ENCODE measurements at places on chromosomes 2 and 18.

GRCh38 chr2:383888-384287, 96.0 kb upstream of the ALKAL2 start:
- peak; percentile 4 for DNase-seq

DNA sequence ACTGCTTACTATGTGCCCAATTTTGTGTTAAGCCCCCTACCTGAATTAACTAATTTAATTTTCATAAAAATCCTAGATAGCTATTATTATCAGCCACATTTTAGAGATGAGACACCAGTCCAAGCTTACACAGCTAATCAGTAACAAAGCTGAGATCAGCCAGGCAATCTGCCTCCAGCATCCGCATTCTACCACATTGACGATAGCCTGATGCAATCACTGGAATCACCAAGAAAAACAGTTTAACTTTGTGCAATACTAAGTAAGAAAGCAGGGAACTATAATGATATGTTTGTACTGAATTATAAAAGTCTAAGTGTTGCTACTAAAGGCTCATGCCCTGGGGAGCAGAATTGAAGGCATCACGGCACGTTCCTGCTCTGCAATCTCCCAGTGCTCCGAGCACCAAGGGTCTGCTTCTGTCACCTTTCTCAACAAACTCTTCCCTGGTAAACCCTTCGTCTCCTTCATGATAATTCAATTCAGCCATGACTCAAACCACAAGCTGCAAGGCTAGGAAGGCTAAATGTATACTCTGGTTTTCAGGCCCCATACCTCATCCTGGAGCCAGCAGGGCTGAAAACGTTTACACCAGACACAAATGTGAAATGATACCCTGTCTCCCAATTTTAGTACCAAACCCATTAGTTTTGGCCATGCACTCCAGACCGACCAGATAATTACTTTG, 19.4 kb downstream of the KANSL3 start:
- DNase-seq, result no peak

- DNase-seq, result no peak
These were observed 10.4 kb upstream of the EVA1A start for GRCh38 chr2:75570948-75571729.

GRCh38 chr2:152132306-152132705, 33.5 kb upstream of the CACNB4 start:
- DNase-seq, result no peak

- no peak for DNase-seq
These were observed 378.2 kb downstream of the STK39 start for GRCh38 chr2:167869200-167869599.

DNA sequence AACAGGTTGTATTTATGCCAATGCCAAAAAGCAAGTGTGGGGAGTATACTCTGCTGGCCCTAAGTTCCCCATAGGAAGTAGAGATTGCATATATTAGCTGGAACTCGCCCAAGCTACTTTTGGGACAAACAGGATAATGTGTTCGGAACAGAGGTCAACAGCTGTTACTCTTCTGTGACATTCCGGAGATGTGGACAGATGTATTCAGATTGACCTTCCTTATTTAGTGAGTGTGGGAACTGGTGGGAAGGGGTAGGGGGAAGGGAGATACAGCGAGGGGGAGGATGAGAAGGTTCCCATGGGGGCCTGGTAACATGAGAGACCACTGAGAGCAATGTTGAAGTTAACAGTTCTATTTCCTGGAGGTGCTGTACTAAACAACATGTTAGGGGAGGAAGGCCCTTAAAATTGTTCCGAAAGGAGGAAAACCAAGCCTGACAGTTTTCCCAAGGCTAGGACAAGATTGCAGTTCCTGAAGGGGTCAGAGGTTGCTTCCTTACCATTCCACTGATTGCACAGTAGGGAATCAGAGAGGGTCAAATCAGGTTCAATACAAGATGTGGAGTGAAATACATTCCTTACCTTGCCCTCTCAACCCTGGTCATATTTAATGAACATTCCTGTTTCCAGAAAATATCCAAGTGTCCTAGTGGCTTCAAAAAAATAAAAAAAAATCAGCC, 14.3 kb upstream of the CD28 start:
- DNase-seq, result no peak

GRCh38 chr2:10755621-10756020, 34.2 kb downstream of the ATP6V1C2 start:
- DNase-seq, result no peak

- DNase-seq, result no peak
These were observed 2.5 kb upstream of the DNAJC10 start for GRCh38 chr2:182713601-182714000.

DNA sequence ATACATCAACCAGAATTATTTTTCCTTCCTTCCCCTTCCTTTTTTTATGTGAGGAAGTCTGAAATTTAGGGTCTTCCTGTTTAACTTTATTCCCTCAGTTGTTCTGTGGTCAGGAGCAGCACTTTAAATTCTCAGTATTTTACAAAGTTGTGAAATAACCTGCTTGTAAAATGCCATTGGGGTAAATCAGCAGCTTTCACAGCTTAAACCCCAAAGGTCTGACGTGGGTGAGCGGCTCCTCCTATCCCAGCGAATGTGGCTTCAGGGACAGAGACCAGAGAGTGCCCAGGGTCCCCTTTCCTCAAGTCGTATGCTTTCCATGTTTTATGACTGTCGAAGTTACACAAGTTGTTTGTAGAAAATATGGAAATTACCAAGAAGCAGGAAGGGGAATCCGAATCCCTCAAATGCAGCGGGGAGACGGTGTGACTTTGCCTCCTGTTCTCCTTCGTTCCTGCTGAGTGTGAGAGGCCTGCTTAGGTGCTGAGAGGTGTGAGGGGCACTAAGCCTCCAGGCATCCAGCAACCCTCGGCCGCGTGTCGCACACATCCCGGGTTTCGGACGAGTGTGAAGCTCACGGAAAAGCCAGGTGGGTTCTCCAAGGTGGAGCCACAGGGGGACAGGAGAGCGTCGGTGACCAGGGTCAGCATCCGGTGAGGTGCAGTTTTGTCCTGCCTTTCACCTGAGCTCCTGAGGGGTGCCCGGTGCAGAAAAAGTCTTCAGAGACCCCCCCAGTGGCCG, 10.8 kb upstream of the KCNG2 start:
- no peak for DNase-seq

DNA sequence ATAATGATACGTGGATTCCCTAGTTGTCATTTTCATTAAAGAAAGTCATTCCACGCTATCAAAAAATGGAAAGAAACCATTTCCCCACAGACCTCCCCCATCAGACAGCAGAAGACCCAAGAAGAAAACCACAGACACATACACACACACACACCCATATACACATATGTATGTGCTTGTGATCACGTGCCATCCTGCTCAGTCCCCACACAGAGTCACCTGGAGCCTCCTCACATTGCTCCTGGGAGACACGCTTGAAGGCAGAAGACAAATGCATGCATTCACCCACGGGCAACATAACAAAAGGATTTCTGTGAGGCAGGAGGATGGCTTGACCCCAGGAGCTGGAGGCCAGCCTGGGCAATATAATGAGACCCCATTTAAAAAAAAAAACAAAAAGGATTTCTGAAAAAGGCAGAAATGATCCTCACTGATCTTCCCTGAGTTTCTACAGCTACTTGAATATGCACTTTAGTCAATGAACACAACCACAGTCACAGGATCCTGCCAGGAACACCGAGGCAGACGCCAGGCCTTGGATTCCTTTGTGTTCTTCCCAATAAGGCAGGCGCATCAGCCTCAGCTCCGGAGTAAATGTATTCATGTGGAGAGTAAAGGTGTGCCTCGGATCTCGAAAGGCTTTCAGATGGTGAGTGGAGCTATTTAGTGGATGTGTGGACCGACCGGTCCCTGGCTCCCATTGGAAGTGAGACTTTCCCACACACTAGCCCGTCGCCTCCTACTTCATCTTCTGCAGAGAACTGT, 21.0 kb downstream of the TGFBRAP1 start:
- no peak for DNase-seq

- no peak for DNase-seq
These were observed 33.2 kb upstream of the VIT start for GRCh38 chr2:36663295-36663694.

DNA sequence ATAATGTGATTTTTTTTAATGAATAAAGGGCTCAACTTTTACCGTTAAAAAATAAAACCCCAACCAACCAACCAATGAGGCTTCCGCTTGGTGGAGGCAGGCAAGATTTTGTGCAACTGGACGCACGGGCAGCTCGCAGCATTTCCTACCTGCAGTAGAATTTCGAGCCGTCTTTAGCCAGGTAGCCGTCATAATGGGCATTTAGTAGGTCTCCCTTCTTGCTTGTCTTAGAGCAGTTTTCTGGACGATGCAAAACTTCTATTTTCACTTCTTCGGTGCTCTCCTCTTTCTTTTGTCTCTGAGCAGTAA, 316 bp downstream of the FKBP7 start:
- no peak for DNase-seq

GRCh38 chr18:39448942-39449341, 1883.3 kb upstream of the CELF4 start:
- DNase-seq, result no peak

GRCh38 chr2:62227386-62228075, 31.6 kb downstream of the B3GNT2 start:
- DNase-seq, result no peak

DNA sequence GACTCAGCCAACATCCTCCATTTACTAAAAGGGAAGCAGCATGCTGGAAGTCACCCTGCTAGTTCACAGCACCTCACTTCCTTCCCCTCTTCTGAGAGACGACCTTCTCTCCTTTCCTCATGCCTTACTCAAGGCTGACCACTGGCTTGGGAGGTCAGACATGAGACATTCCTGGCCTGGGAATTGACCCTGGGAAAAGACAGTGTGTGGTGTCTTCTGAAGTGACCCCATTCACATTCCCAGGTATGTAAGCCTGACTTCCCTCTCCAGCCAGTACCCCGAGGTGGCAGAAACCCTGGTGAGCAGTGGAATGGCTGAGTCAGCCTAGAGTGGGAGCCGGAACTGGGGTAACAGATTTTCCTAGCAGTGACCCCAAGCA, 92.4 kb downstream of the PLB1 start:
- no peak for DNase-seq

GRCh38 chr2:173059971-173060461, 15.6 kb upstream of the MAP3K20 start:
- DNase-seq, result no peak

DNA sequence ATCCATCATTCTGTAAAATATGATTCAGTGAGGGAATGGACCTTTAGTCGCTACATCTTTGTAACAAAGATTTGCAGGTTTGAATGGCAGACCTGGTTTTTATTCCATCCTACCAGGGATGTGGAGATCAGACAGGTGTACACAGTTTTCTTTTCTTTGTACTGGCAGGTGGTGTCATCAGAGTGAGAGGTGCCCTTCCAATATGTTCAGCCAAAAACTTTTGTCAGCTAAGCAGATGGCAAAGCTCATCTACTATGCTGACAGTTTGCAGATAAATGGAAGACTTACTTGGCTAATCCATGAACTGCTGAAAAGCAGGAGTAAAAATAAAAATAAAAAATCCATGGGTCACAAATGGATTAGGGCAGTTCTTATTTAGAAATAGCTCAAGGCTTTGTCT, 185.5 kb upstream of the DOK6 start:
- no peak for DNase-seq

DNA sequence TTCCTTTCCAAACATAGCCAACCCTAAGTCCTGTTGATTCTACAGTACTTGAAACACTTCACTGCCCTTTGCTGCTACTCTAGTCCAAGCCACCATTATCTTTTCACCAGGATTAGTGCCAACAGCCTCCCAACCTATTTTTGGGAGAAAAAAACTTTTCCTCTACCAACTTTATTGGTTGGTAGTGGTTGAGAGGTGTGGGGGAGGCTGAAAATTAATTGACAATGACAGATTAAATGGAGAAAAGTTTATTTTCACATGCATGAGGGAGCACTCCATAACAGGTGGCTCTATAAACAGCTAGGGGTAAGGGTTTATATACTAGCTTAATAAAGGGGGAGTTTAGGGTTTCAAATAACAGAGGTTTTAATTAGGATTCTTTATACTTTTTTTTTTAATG, 37.8 kb upstream of the ITPRID2 start:
- DNase-seq, result no peak

DNA sequence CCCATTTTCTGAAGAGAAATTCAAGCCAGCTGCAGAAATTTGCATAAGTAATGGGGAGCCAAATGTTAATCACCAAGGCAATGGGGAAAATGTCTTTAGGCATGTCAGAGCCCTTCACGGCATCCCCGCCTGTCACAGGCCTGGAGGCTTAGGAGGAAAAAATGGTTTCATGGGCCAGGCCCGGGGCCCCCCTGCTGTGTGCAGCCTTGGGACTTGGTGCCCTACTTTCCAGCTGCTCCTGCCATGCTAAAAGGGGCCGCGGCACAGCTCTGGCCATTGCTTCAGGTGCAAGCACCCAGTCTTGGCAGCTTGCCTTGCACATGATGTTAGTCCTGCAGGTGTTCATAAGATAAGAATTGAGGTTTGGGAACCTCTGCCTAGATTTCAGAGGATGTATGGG, 1235.7 kb downstream of the DPP10 start:
- no peak for DNase-seq

DNA sequence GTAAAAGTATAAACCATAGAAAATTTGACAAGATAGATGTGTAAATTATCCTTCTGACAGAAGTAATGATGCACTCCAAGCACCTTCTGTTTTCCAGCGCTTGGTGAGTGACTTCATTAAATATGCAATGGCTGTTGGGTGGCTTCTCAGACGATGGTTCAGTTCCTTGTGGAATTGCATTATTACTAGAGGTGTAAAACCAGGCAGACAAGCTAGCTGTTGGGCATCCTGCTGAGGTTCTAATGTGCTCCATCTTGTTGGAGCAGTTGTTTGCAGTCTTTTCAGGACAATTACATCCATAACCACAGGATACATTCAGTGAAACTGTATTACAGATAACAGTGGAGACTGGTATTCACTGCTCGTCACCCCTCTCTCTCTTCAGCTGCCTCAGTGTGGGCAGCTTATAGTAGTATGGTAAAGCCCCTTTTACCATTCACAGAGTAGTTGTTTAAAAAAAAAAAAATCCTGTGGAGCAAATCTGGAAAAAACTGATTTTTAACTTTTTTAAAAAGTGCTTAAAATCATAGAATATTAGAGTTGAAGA, 143.5 kb downstream of the AGPS start:
- DNase-seq, result no peak

GRCh38 chr2:239926587-239927232, 98.4 kb downstream of the NDUFA10 start:
- no peak for DNase-seq

- no peak for DNase-seq
These were observed 990 bp upstream of the GDF7 start for GRCh38 chr2:20666005-20666303.

- DNase-seq, result no peak
These were observed 96.3 kb upstream of the ASB18 start for GRCh38 chr2:236360496-236360895.

DNA sequence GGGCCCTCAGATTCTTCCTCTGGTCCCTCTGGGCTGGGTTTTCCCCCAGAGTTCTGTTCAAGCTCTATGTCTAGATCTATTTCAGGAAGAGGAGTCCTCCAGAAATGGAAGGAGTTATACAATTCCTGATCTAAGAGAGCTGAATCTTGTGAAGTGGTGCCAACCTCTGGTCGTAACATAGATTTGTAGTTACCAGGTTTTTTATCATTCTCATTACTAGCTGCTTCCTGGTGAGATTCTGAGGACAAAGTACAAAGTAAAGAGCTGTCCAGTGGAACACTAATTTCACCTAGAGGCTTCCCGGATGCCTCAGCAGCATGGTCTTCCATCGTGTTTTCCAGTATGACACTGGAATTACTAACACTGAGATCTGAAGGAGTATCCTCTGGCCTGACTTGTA, 44.1 kb downstream of the PPP4R1 start:
- DNase-seq, result peak; percentile 15

GRCh38 chr2:164538240-164538866, 82.9 kb downstream of the GRB14 start:
- DNase-seq, result peak; percentile 70

GRCh38 chr2:183093857-183094657, 15.5 kb downstream of the DUSP19 start:
- DNase-seq, result no peak

Data from HT-29 (cell line).